ENCODE measurements at places on chromosomes 5 and 9. TPM values are rescaled to one million over a fixed set of nuclear protein-coding genes. Genes with fewer than 3 reads are reported as not detected.

Gene ZNF354C
- total RNA-seq = 5.6 TPM

Gene RGS7BP
- 1.6 TPM for total RNA-seq

Gene FAM13B
- 30.5 TPM for total RNA-seq

Gene CYLC2
- not detected for total RNA-seq

Gene IGIP
- total RNA-seq = 4.9 TPM

Gene ZNF608
- total RNA-seq = 18.2 TPM

Gene GABRA1
- total RNA-seq = not detected

Gene NRG2
- total RNA-seq = 0.96 TPM

Gene ROPN1L
- total RNA-seq = 0.96 TPM

Gene NR6A1
- 1.1 TPM for total RNA-seq

Gene DND1
- not detected for total RNA-seq

Gene PLGRKT
- total RNA-seq = 17.9 TPM

Measured in vein endothelial cell (primary cell).